GOT3 (cell line): ENCODE measurements at places on chromosomes 11 and 22.

DNA sequence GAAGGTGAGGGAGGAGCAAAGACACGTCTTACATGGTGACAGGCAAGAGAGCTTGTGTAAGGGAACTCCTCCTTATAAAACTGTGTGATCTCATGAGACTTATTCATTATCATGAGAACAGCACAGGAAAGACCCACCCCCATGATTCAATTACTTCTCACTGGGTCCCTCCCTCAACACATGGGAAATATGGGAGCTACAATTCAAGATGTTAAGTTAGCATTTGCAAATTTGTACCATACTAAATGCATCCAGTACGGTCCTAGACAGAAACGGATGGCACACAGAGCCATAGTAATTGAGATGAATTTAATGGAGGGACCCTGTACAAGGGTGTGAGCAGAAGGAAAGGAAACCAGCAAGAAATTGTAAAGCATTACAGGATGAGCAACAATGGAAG is 765.8 kb upstream of the API5 start:
- DNase-seq = no peak

GRCh38 chr11:88861618-88862017 is 204.2 kb downstream of the GRM5 start:
- DNase-seq = no peak

DNA sequence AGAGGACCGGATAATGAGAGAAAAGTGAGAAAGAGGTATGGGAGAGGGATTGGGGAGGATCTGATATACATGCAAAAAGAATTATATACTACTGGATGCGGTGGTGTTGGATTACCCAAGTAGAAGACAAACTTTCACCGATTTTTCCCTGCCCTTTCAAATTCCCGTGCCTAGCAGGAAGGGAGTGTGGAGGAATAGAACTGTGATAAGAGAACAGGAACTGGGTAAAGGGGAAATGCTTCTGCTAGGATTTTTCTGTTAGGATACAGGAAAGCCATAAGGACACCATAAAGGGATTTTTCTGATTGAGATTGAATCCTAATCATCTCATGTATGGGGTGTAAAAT is 480 bp upstream of the MTMR2 start:
- DNase-seq = no peak

- DNase-seq = no peak
These were observed 11.7 kb upstream of the ARL14EP start for GRCh38 chr11:30311189-30311588.

- no peak for DNase-seq
These were observed 71.4 kb downstream of the SLC1A2 start for GRCh38 chr11:35347921-35348331.

DNA sequence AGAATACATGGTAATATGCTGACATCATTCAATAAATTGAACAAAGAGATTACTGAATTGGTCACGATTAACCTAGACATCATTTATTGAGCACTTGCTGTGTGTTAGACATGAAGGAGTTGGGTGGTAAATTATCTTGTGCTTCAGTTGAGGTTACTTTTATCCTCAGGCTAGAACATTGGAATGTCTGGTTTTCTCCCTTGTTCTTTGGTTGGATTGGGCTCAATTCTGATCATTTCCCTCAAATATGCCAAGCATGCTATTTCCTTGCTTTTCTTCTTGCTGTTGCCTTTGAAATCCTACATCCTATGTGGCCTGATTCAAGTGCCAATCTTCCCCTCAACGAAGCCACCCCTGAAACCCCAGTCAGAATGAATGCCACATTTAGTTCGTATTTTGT is 65.8 kb downstream of the DEUP1 start:
- DNase-seq = no peak

GRCh38 chr11:46026606-46027293 is 94.5 kb downstream of the PHF21A start:
- DNase-seq = no peak

DNA sequence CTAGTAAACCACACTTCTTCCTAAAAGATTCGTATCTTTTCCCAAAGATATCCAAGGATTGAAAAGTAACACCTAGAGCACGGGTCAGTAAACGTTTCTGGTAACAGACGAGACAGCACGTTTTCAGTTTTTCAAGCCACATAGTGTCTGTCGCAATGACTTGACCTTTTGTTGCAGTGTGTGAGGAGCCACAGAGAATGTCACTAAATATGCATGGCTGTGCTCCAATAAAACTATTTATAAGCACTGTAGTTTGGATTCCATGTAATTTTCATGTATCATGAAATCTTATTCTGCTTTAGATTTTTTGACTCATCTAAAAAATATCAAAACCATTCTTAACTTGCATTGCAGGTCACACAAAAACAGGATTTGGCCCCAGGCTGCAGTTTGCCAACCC is 18.3 kb upstream of the MICAL3 start:
- no peak for DNase-seq

DNA sequence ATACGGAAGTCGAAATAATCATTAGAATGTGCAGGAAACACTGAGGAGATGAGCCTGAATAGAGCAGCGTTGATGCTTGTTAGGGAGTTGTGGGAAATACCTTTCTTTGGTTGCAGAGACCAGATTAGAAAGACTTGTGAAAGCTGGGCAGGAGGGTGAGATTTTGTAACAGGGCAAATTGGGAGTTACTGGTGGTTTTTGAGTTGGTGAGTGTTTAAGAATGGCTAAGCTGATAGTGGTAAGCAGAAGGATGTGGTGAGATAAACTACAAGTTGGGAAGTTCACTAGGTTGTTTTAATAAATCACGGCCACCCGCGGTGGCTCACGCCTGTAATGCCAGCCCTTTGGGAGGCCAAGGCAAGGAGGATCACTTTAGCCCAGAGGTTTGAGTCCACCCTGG is 34.4 kb downstream of the MCAM start:
- no peak for DNase-seq

DNA sequence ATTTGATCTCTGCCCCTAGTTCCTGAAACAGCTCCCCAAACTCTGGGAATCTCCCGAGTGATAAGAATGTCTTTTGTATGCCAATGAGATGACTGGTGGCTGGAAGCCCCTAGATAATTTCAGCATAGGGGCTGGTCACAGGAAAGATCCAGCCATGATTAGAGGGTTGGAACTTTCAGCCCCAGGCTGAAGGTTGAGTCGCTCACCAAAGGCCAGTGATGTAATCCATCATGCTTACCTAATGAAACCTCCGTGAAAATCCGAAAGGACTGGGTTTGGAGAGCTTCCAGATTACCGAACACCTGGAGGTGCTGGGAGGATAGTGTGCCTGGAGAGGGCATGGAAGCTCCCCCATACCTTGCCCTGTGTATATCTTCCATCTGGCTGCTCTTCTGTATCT is 26.0 kb downstream of the LRRC32 start:
- no peak for DNase-seq

DNA sequence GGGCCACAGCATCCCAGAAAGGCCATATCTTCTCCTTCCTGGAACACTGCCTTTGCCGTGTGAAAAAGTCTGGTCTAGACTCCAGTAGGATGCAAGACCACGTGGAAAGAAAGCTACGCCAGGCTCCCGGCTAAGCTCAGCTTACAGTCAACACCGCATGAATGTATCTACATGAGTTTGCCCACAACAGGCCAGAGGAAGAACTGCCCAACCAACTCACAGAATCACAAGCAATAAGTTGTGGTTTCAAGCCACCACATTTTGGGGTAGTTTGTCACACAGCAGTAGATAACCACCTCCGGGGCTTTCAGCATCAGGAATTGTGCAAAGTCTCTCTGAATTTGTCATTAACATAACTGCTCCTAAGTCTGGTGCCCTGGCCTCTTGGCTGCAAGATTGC is 27.3 kb downstream of the HSPA8 start:
- DNase-seq = no peak

GRCh38 chr11:36421546-36422155 is 88.4 kb downstream of the TRAF6 start:
- no peak for DNase-seq

DNA sequence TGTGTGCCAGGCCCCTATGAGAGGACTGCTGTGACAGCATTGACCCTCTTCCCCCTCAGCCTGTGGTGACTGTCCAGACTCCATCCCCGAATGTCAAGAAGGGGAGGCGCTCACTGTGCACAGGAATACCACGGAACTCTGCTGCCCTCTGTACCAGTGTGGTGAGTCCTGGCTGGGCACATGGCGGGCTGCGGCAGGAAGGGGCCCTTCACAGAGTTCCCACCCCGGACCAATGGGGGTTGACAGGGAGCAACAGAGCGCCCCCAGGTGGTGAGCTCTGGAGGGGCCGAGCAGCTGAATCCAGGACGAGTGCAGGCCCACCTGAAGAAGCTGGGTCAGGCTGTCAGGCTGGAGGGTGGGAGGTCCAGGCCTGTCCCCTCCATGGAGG is 83.8 kb upstream of the MYOD1 start:
- DNase-seq = no peak

- DNase-seq = no peak
These were observed 951.5 kb downstream of the TBC1D22A start for GRCh38 chr22:47713941-47714340.

DNA sequence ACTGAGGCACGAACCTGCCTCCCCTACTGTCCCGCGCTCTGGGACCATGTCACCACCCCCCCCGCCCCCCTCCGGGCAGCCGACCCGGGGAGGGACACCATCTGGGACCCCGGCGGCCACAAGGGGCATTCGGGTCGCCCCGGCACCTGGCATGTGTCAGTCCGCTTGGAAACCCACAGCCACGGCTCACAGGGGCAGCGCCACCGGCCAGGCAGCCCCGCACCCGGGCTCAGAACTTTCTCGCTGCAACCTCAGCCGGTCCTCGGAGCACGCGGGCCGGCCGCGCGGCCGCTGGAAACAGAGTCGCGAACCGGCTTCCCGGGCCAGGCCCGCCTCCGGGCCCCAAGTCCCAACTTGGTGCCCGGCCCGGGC is 159.9 kb upstream of the GRK3 start:
- no peak for DNase-seq

GRCh38 chr11:100484948-100485347 is 202.1 kb upstream of the ARHGAP42 start:
- no peak for DNase-seq

DNA sequence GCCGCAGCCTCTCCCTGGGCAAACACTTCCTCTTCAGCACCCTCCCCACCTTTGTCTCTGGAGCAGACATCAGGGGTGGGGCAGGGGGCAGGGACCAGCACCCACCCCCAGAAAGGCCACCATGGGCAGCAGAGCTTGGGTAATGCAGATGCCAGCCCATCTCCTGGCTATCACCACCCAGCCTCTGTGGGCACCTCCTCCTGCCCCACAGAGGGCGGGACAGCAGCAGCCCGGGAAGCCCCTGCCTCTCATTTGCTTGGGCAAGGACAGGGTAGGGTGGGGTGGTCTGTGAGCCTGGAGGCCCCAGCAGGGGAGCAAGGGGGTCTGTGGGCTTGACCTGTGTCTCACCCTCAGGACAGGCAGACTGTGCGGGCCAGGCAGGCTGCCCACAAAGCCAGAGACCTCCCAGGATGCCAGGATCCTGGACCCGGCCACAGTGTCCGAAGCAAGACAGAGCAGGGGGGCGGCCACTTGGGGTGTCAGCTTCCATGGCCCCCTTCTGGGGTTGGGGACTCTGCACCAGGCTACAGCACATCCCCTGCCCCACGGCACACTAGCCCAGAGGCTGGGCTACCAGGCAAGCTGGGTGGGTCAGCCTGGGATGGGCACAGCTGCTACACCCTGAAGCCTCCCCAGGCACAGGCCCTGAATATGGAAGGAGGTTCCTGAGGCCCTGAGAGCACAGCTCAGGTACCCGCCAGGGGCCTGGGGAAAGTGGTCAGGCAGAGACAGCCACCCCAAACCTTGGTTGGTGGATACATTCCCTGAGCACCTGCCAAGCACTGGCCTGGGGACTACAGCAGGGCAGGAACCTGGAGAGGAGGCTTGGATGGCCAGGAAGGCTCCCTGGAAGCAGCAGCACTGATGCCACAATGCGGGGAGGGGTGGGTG is 4.5 kb downstream of the RNH1 start:
- no peak for DNase-seq

GRCh38 chr11:47980907-47981621 is 705 bp downstream of the PTPRJ start:
- DNase-seq = no peak

- no peak for DNase-seq
These were observed 9.7 kb downstream of the SMARCB1 start for GRCh38 chr22:23796461-23796860.

DNA sequence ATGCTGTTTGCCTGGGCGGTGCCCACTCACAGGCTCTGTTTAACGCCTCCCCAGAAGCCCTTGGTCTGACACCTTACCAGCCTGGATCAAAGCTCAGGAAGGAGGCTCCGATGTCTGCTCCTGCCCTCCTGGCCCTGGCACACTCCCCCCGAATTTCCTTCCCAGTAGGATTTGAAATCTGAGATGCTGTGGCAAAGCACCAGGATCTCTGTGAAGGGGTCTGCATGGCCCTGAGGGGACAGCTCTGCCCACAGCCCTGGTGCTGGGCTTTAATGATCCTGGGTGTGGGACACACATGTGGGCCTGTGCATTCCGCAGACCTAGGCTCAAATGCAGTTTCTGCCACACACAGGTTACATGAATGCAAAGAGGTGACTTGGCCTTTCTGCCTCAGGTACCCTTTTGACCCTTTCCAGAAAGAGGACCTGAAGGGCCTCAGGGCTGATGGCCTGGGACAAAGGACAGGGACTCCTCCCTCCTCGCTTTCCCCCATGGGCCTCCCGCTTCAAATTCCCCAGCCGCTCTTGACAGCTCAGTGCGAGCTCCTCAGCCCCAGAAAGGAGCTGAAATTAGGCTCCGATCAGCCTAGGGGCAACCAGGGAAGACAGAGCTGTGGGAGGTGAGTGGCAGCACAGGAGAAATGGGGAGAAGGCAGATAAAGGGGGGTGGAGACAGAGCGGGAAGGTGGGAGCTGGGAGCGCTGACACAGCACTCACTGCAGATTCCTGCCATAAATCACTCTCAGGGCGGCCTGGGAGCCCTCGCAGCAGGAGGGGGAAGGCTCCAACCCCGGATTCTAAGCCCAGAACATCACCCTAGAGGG is 41.3 kb downstream of the TRIM29 start:
- DNase-seq = no peak

GRCh38 chr11:86292912-86293616 is 9.0 kb upstream of the HIKESHI start:
- no peak for DNase-seq

GRCh38 chr11:126339863-126340434 is 15.5 kb upstream of the ST3GAL4 start:
- DNase-seq = no peak

DNA sequence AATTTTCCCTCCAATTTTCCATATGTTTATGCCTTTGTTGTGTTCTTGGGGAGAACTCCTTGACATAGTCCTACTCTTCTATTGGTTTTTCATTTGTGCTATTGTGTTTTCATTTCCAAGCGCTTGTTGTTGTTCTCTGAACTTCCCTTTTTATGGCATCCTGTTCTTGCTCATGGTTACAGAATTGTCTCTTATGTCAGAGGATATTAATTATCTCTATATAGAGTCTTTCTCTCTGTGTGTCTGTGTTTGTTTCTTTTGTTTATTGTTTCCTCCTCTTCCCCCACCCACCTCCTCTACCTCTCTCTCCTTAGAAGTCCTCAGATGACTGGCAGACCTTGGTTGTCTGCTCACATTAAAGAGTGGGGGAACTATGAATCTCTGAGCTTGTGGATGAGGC is 69.9 kb downstream of the HORMAD2 start:
- DNase-seq = no peak
